ENCODE measurements at places on chromosomes 12 and 14.

GRCh38 chr14:38469156-38469555 is 213.3 kb upstream of the CLEC14A start:
- DNase-seq, result no peak

- DNase-seq, result no peak
Observed at GRCh38 chr12:20415028-20415427, 46.7 kb downstream of the PDE3A start.

GRCh38 chr14:94952097-94952496 is 182.2 kb upstream of the GSC start:
- no peak for DNase-seq

DNA sequence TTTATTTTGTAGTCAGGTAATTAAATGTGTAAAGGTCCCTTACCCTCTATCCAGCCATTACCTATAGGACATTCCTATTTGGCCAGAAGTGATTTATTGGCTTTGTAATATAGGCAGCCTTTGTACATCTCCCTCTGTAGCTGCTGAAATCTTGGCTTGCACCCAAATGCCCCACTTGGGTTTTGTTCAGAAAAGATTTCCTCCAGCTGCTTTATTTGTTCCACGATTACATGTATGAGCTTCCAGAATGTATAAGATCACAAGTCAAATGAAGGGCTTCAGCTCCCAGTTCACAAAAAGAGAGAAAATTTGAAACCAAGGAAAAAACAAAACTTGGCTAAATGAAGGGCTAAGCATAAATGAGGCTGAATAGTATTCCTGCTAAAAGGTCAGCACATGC is 103.4 kb downstream of the EFCAB11 start:
- DNase-seq, result no peak

DNA sequence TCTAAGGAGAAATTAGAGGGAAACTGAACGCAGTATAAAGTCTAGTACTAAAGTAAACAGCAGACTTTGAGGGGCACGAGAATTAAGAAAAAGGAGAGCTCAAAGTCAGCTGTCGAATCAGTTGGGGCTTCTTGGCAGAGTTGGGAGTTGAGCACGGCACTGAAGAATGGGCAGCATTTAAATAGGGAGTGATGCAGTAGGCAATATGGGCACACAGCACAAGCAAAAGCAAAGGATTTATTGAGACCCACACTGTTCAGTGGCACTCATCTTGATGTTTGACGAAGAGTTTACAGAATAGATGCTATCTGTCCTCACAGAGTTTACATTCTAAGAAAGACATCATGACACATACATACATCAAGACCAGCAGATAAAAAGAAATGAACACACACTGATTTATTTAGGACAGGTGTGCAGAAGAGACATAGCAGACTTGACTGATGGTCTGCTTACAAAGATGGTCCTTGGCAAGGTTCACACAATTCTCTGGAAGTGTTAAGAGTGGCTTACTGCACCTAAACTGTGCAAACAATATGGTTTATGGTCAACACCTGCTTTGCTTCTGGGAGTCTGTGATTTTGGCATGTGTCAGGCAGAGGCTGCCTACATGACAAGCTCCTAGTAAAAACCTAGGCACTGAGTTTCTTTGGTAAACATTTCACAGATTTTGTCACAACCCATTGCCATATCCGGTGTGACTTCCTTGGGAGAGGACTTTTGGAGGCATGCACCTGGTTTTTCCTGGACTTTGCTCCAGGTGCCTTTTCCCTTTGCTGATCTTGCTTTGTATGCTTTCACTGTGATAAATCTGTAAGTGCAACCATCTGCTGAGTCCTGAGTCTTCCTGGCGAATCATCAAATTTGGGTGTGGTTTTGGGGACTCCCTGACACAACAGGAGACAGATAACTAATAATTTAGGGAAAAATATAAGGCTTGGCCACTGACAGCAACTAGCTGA is 26.3 kb downstream of the ALKBH1 start:
- no peak for DNase-seq

DNA sequence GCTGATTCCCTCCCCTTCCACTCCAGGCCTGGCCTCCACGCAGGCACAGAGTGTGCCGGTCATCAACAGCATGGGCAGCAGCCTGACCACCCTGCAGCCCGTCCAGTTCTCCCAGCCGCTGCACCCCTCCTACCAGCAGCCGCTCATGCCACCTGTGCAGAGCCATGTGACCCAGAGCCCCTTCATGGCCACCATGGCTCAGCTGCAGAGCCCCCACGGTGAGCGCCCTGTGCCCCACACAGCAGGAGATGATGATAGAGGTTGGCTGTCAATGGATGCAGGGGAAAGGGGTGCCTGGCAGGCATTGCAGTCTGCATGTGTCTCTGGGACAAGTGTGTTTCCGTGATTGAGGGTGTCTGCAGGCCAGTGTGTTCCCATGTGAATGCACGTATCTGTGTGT is 18.8 kb downstream of the C12orf43 start:
- DNase-seq, result no peak

DNA sequence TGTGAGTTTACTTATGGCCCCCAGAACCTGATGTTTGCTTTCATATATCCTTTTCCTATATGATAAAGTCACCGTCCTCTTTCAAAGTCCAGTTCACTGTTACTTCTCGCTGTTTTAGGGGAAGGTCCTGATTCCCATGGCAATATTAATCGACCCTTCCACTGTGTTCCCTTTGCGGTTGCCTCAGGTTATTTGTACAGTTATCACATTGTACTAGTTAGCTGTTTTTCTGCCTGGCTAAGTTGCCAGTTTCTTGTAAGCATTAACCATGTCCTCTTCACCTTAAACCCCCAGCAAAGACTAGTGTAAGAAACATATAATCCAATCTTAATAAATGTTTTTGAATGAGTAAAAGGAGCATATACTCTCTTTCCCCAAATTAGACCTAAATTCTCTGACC is 115.0 kb upstream of the PPFIA2 start:
- DNase-seq, result no peak

- no peak for DNase-seq
Observed at GRCh38 chr12:129372876-129373275, 519.6 kb downstream of the GLT1D1 start.

- DNase-seq, result no peak
Observed at GRCh38 chr12:39127401-39127800, 222.0 kb upstream of the CPNE8 start.

DNA sequence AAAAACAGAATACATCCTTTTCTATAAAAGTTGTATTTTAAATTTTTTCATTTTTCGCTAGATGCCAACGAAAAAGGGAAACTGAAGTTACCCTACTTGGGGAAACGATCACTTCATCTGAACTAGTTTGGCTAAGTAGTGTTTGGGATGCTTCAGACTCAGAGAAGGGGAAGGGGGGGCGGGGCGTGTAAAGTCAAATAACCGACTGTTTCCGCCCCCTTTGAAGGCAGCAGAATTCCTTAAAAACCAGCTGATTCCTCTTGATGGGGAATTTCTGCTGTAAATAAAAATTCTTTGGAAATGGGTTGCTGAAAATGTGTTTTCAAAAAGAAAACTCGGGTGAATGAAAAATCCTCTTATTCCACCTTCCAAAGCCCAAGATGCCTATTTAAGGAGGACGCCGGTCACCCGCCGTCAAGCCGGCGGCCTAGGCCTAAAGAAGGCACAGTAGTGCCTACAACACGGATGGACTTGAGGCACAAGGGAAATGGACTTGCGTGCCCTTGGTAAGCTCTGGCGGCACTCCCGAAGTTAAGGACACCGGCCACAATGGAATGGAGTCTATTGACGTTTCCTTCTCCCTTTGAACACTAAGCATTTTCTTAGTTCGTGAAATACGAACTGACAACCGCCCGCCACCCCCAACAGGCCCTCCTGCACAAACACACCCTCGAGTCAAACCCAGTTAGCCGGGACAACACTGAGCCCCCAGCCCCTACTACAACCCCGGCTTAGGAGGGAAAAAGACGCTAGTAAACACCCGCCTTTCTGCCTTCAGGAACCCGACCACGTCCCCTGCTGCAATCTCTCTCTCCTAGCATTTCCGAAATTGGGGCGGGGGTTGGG is 1.9 kb downstream of the ATXN2 start:
- peak; percentile 19 for DNase-seq

DNA sequence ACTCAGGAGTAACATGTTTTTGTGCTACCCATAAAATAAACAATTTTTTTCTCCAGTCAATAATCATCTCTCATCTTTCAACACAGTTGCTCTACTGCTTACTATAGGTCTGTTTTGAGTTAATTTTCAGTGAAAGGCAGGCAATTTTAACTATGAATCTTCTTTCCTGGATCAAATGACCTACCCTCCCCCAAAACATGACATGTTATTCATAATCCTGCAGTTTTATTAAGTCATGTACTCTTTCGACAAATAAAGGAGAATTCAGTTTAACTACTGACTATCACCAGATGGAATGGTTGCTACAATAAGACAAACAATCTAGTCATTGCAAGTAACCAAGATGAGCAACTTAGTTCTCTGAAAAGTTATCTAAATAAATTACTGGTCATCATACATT is 106.0 kb upstream of the FAR2 start:
- no peak for DNase-seq

GRCh38 chr12:94318181-94318580 is 141.5 kb downstream of the CEP83 start:
- DNase-seq, result no peak
